ENCODE measurements at places on chromosomes 6 and 20.

GRCh38 chr6:11262242-11262641 is 29.8 kb upstream of the NEDD9 start:
- no peak for DNase-seq

GRCh38 chr6:53794137-53794719 is 577 bp upstream of the LRRC1 start:
- peak; percentile 47 for DNase-seq

DNA sequence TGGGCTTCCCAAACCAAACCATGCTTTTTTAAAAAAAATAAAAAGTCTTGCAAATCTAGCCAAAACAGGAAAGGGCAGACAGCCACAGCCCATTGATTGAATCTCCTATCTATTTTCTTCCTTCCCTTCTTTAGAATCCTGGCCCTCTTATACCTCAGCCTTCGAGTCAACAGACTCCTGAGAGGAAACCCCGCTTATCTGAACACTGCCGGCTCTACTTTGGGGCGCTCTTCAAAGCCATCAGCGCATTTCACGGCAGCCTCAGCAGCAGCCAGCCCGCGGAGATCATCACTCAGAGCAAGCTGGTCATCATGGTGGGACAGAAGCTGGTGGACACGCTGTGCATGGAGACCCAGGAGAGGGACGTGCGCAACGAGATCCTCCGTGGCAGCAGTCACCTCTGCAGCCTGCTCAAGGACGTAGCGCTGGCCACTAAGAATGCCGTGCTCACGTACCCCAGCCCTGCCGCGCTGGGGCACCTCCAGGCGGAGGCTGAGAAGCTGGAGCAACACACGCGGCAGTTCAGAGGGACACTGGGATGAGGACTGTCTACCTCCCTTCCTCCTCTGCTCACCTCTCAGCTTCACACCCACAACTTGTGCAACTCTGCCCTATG is 10.1 kb upstream of the RTF2 start:
- DNase-seq, result no peak

DNA sequence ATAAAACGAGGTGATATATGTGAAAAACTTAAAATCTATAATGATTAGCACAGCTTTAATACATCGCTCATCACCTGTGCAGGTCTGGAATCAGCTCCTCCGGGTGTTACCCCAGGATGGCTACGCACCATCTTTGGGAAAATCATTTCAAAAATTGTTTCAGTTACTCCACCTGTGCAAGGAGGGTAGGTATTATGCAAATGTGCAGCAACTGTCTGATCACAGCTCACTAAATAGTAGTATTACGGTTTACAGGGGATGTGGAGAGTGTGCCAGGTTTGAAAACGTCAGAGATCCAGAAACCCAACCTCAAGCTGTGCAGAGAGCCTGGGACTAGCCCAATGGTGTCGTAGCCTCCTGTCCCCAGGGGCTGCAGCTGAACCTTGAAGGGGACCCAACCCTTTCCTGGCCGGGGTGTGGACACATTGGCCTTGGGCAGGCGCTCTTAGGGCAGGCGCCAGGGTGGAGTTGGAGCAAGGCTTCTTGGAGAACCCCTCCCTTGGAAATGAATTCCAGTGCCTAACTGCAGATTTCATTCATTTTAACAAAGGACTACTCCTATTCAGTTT is 24.2 kb upstream of the SGK1 start:
- DNase-seq, result no peak

DNA sequence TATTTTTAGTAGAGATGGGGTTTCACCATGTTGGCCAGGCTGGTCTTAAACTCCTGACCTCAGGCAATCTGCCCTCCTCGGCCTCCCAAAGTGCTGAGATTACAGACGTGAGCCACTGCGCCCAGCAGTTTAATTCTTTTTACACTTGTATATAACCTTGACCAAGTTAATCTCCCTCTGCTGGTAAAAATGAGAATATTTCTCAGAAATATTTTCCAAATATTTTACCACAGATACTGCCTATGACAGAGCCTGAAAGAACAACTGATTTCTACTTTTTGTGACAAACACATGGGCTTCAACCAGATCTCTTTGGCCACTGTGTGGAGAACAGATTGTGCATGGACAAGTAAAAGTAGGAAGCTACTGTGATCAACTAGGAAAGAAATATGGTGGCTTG is 21.2 kb upstream of the NHSL1 start:
- no peak for DNase-seq
